Hepatic stellate cell (primary cell): ENCODE measurements at places on chromosomes 16 and 17.

- no peak for DNase-seq
Observed at GRCh38 chr16:85412911-85413520, 200.1 kb upstream of the GSE1 start.

GRCh38 chr16:27489906-27490305, 59.8 kb downstream of the GTF3C1 start:
- no peak for DNase-seq

DNA sequence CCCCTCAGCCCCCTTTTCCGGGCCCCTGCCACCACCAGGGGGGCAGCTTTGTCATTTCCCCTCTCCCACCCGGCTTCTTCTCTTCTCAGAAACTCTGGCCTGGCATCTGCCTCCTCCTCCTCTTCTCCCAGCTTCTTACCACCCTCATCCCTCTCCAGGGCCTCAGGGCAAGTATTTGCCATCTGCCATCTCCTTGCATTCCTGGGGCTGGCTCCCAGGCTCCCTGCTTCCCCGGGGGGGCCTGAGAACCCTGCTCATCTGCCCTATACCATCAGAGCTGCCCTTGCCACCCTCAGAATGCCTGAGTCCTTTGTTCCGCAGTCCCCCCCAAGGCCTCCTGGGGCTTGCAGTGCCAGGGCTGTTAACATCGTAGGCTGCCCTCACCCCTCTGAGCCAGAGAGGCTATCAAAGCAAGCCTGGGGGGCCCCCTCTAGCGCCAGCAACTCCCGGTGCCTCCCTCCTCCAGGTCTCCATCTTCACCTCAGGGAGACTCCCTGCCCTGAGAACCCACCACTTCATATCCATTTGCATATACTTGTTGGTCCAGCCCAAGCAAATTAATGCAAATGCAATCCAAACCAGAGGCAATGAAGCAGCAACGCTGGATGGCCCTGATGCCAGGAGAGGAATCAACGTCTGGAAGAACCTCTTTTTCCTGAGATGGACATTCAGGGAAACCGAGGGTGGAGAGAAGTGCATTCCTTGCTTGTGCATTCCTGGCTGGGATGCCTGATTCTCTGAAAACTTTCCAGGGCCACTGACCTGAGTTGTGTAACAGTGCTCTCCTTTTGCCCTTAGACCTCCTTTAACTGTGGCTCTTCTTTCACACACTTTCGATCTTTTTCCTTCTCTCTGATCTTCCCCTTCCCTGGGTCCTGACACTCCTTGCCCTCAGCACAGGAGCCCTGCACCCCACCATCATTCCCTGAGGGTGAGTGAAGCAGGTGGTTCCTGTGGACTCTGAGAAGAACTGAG, 20.7 kb upstream of the SP2 start:
- DNase-seq: no peak

- DNase-seq: no peak
Observed at GRCh38 chr17:47203984-47204721, 5.0 kb upstream of the MYL4 start.
